SJCRH30 (cell line): ENCODE measurements at places on chromosomes 2 and 18. TPM values are rescaled to one million over a fixed set of nuclear protein-coding genes. Genes with fewer than 3 reads are reported as not detected.

The DSG1 gene
- 0.03 TPM in 1 of 2 replicates, not detected in the other for total RNA-seq

The RUFY4 gene
- total RNA-seq, result not detected in 2 replicates

DNA sequence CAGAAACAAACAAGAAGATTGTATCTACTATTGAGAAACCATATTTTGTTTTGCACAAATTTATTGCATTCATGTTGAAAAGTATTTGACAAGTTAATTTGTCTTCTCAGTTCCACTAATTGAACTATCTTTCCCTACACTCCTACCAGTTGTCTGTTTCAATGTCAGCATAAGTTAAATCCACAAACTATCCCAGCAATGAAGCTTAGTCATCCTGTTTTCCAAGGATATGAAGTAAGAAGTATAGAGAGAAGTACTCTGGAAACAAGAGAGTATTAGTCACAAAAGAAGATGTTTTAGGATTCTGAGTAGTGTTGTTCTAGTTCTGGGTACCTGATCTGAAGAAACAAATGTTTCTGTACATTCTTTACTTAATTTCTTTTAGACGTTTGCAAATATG lies 261.6 kb upstream of the ZNF804A start:
- no peak for DNase-seq

GRCh38 chr2:65885266-65885665 lies 452.9 kb upstream of the SPRED2 start:
- DNase-seq, result no peak

DNA sequence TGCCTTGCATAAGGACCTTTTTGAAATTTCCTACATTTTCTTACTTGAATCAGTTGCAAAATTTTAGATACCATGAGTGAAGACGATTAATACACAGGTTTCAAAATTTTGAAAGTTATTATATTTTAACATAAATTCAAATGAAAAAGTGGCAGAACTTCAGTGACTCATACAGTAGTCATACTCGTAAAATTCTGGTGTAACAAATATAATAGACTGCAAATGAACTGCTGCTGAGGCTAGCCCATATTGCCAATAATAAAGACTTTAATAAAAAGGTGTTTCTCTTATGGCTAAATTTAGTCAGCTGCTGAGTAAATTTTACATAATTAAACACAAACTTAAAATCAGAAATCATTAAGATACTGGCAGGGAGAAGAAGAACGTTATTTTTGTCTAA lies 36.9 kb downstream of the MSH6 start:
- no peak for DNase-seq

DNA sequence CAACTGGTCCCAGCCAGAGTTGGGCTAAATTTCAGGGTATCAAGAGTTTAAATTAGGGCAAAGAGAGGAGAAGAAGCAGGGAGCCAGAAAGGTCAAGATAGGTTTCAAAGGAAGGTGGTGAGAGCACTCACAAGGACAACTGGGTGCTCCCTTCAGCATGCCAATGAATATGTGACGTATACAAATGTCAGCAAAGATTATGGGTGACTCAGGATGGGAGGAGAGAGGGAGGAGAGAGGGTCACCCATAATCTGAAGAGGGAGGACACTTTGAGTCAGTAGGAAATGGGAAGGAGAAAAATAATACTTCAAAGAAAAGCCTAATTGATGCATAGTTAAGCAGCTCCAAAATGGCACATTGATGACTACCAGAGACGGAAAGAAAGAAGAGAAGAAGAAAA lies 53.1 kb upstream of the ABCA12 start:
- DNase-seq, result no peak

GRCh38 chr18:47999801-48000248 lies 69.4 kb upstream of the SMAD2 start:
- no peak for DNase-seq
